ENCODE measurements at places on chromosomes 6 and 20. TPM values are rescaled to one million over a fixed set of nuclear protein-coding genes. Genes with fewer than 3 reads are reported as not detected.
A peak's percentile ranks its signal among the peaks of the same experiment; 100 is the strongest.

GRCh38 chr20:32626859-32627636, 41.9 kb upstream of the NOL4L start:
- peak; percentile 13 for DNase-seq
- no peaks in the 10 kb centered on the region for H3K36me3 ChIP-seq
- no peak overlapping the region for H3K27ac ChIP-seq
- H3K27me3 ChIP-seq: peaks cover 3% of the 10 kb centered on the region
- no peak overlapping the region for H3K4me3 ChIP-seq

DNA sequence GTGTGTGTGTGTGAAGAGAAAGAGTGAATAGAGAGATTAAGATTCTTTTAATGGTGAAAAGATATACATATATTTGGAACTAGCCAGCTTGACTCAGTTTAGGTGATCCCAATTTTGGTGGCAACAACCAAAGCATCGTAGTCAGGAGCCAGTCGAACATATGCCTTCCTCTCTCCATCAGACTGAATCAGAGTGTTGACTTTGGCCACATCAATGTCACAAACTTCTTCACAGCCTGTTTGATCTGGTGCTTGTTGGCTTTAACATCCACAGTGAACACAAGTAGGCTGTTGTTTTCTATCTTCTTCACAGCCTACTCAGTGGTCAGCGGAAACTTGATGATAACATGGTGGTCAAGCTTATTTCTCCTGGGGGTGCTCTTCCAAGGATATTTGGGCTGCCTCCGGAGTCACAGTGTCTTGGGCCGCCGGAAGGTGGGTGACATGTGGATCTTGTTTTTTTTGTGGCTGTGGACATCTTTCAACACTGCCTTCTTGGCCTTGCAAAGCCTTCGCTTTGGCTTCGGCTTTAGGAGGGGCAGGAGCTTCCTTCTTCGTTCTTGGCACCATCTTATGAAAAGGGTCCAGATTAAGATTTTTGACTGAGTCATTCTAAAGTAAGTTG, 3.4 kb downstream of the HLA-F start:
- H3K36me3 ChIP-seq: peaks cover 50% of the 10 kb centered on the region
- no peaks in the 10 kb centered on the region for H3K27me3 ChIP-seq
- DNase-seq: no peak
- H3K4me3 ChIP-seq: no peak overlapping the region

GRCh38 chr6:157811476-157812173, 11.4 kb upstream of the SNX9 start:
- no peak overlapping the region for H3K4me3 ChIP-seq
- H3K27ac ChIP-seq: no peak overlapping the region
- peaks cover 3% of the 10 kb centered on the region for H3K27me3 ChIP-seq
- DNase-seq: no peak

The TREM1 gene
- total RNA-seq: 0.17 TPM

GRCh38 chr6:128848212-128848935, 34.6 kb upstream of the LAMA2 start:
- H3K36me3 ChIP-seq: no peaks in the 10 kb centered on the region
- no peak overlapping the region for H3K27ac ChIP-seq
- no peak for DNase-seq
- H3K4me1 ChIP-seq: no peaks in the 10 kb centered on the region
- H3K4me3 ChIP-seq: no peak overlapping the region
- H3K27me3 ChIP-seq: no peaks in the 10 kb centered on the region

DNA sequence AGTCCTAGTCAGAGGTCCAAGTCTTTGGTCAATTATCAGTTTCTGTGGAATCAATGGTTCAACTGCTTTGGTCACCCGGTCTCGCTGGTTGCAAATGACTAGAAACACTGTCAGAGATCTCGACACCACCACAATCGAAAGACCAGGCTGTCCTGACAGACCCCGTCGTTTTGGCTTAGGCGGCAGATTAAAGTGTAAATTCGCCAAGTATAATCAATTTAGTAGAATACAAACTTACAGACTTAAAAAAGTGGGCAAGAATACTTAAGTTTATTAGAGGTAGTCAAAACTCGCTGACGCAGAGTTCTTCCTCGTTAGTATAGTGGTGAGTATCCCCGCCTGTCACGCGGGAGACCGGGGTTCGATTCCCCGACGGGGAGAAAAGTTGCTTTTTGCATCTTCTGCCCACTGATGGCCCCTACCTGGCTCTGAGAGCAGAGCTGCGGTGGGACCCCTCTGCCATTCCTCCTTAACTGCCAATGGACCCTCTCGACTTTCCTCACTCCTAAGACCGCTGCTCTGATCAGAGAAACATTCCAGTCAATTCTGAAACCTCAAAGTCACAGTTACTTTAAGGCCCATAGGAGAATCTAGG, 30.6 kb upstream of the ZNF184 start:
- DNase-seq: peak; percentile 86
- H3K27me3 ChIP-seq: peaks cover 10% of the 10 kb centered on the region
- H3K36me3 ChIP-seq: peaks cover 2% of the 10 kb centered on the region
- H3K4me3 ChIP-seq: peak overlapping the region; percentile 88
- H3K4me1 ChIP-seq: peaks cover 26% of the 10 kb centered on the region
- peak overlapping the region; percentile 85 for H3K27ac ChIP-seq

GRCh38 chr20:44174996-44175765, 11.8 kb downstream of the JPH2 start:
- no peak overlapping the region for H3K27ac ChIP-seq
- no peak overlapping the region for H3K4me3 ChIP-seq
- no peaks in the 10 kb centered on the region for H3K4me1 ChIP-seq
- peaks cover 20% of the 10 kb centered on the region for H3K27me3 ChIP-seq
- no peak for DNase-seq
- no peaks in the 10 kb centered on the region for H3K36me3 ChIP-seq

The SCRT2 gene
- not detected for total RNA-seq

DNA sequence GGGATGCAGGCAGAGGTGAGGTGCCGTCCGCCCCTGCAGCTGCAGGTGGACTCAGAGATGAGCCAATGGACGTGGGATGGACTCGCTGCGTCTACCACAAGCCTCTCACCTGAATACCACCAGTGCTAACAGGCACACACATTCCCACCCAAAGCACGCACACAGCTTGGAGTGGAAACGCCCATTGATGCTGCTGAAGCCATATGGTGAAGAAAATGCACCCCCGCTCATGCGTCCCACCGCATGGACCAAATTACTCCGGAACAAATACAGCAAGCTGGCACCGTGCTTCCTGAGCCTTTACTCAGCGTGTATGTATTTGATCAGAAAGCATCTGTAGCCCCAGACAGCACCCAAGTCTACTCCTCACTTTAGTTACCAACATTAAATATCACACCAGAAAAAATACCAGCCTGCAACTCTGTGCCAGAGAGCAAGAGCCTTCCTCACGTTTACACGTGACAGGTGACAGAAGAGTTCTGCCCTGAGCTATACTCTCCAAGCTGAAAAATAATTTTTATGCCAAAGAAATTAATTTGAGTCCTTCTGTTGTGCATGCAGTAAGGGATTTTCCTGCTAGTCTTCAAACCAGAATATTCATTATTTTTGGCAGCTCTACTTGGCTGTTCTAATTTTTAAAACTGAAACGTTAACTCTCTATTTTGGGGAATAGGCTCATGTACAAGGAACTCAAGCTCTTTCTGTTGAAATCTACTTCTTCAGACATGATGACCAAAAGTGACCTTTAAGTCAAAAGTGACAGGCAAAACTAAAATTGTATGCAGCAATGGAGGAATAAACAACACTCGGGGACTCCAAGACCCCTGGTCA, 58.2 kb upstream of the SYNDIG1 start:
- H3K4me3 ChIP-seq: no peak overlapping the region
- H3K4me1 ChIP-seq: peaks cover 6% of the 10 kb centered on the region
- peaks cover 4% of the 10 kb centered on the region for H3K27me3 ChIP-seq
- H3K36me3 ChIP-seq: no peaks in the 10 kb centered on the region
- DNase-seq: no peak

The PRDM13 gene
- total RNA-seq: not detected

The COL11A2 gene
- 0.69 TPM for total RNA-seq

- no peak for DNase-seq
- H3K4me1 ChIP-seq: no peaks in the 10 kb centered on the region
- H3K27me3 ChIP-seq: no peaks in the 10 kb centered on the region
- H3K36me3 ChIP-seq: no peaks in the 10 kb centered on the region
- H3K4me3 ChIP-seq: no peak overlapping the region
Observed at GRCh38 chr6:74128536-74128935, 432.5 kb downstream of the CD109 start.
